ENCODE measurements at places on chromosomes 4 and X. TPM values are rescaled to one million over a fixed set of nuclear protein-coding genes. Genes with fewer than 3 reads are reported as not detected.

DNA sequence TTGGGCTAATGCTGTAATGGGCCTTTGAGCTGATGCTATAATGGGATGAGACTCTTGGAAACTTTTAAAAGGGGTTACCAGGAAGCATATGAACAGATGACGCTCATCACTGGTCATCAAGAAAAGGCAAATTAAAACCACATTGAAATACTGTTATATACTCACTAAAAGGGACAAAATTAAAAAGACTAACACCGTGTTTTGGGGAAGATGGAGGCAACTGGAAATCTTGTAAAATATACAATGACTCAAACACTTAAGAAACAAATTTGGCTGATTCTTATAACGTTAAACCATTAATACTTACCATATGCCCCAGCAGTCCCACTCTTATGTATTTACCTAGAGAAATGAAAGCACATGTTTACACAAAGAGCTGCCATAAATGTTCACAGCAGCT lies 207.2 kb upstream of the GPRIN3 start:
- DNase-seq, result no peak

GRCh38 chr4:23122666-23123400 lies 430.1 kb downstream of the GBA3 start:
- DNase-seq, result no peak

DNA sequence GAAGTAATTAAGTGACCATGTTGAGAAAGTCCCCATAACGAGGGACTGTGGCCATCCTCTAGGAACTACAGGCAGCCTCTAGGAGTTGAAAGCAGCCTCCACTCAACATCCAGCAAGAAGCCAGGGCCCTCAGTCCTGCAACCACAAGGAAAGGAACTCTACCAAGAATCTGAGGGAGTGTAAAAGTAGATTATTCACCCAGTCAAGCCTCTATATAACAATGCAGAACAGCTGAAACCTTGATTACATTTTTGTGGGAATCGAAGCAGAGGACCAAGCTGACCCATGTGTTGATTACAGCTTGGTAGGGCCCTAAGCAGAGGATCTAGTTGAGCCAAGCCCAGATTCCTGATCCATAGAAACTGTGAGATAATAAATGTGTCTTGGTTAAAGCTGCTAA lies 17.1 kb downstream of the RPS6KA6 start:
- no peak for DNase-seq

GRCh38 chrX:72131317-72132294 lies at the start of gene RTL5:
Gene RTL5, minus strand, starts transcription at chrX:72131915.
- DNase-seq, result peak; percentile 55

DNA sequence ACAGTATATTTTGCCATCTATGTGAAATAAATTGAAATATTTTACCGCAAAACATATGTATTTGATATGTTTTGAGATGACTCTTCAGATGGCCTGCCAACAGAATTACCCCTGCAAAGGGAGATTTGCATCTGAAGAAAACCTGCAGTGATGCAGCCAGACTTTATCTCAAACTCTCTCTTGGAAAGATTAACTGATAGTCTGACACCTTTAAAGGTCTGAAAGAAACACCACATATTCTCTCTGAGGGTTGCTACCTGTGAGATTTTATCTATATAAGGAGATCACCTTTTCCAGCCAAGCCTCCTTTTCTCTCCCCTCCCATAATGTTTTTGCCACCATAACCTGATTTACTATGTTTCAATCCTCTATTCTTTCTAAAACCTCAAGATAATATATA lies 1106.3 kb upstream of the IGFBP7 start:
- DNase-seq, result no peak

- no peak for DNase-seq
These were observed 45.0 kb downstream of the RTL9 start for GRCh38 chrX:110403441-110404238.

- no peak for DNase-seq
These were observed 154.7 kb downstream of the TSPAN5 start for GRCh38 chr4:98503676-98504075.

DNA sequence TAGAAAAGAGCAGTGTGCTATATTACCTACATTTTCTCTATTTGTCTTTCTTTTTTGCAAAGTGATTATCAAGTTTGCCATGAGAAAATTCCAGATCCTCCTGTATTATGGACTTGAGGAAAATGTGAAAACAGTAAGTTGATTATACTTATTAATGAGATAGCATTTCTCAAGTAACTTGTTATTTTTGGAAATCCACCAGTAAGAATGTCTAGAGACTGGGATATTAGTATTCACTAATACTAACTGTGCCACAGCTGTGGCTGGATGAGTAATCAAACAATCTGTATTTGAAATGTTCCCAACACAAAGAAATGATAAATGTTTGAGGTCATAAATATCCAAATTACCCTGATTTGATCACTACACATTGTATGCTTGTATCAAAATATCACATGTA lies 147.0 kb upstream of the CTSO start:
- DNase-seq, result no peak

DNA sequence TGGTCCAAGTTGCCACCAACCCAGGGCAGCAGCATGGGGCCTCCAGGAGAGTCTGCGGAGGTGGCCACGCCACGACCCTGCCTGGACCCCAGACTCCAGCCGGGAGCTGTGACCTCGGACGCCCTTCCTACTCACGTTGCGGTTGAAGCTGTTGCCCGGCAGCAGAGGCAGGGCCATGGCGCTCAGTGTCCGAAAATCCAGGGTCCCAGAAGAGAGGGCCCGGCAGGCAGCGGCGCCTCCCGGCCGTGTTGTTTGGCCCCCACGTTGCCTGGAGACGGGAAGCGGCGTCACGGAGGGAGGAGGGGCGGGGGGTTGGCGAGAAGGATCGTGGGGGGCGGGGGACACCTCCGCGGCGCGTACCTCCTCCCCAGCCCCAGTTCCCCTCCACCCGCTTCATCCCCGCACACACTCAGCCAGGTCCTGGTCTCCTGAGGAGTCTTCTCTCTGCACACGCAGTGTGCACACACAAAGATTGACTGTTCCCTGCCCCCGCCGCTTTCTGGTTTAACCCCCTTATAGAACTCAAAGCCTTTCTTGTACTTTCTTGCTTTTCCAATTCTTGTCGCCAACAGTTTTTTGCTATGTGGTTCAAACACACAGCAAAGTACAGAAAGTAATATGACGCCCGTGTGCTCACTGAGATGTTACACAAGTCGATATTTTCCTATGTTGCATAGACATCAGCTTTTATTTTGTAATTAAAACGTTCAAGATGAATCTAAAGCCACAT lies at the start of gene EFHC2:
TSS of gene EFHC2 (minus strand) at position 261 of the 730 bp plus-strand sequence. CDS start at position 177, 84 bp downstream.
- DNase-seq, result peak; percentile 48

MAPK10 gene
- total RNA-seq, result not detected

NLGN4X gene
- not detected for total RNA-seq

RAB41 gene
- not detected for total RNA-seq

FAM184B gene
- not detected for total RNA-seq

KLF8 gene
- total RNA-seq, result 1.0 TPM

All from activated naive CD4-positive, alpha-beta T cell treated with anti-CD3 and anti-CD28 coated beads for 36 hours (primary cell).